ENCODE measurements at places on chromosomes 11 and 22. TPM values are rescaled to one million over a fixed set of nuclear protein-coding genes. Genes with fewer than 3 reads are reported as not detected.

DNA sequence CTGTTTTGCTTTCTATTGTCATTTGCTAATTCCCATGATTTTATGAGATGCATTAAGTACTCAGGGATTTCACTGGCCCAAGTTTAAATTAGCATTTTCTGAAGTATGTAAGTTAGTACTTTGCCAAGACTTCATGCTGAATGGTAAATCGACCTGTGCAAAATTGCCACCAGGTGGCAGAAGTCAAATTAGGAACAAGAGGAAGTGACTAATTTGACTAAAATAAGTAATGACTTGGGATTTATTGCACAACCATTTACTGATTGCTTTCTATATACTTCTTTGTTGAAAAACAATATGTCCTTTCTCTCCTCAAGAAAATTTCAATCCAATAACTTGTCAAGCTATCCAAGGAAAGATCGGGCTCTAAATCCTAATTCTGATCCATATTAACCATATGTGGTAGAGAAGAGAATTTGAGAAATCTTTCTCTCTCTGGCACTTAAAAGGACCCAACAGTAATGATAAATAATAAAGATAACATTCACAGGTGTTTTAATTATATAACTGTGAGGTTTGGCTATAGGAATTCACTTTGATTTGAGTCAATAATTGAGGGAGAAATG is 253.7 kb upstream of the CHORDC1 start:
- no peak for DNase-seq

The DNAJB7 gene
- total RNA-seq, result 0.55 TPM

DNA sequence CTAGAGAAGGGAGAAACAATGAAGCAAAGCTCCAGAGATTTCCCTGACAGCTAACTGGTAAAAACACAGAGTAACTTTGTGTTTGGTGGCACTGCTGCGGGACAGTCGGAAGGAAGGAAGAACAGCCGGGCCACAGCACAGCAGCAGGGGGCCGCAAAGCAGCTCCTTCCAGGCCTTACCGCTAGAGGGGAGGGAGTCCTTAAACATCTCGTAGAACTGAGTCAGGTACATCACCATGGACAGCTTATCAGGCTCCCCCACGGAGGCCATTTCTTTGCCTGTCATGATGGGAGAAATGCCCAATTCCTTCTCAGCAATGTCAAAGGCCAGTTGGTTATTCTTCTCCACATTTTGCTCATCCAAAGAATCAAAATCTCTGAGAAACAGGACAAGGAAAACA is 114.6 kb upstream of the BID start:
- DNase-seq, result no peak

- no peak for DNase-seq
Observed at GRCh38 chr11:2777386-2777785, 77.6 kb upstream of the KCNQ1OT1 start.

GRCh38 chr11:105734426-105734825 is 124.6 kb downstream of the GRIA4 start:
- no peak for DNase-seq

DNA sequence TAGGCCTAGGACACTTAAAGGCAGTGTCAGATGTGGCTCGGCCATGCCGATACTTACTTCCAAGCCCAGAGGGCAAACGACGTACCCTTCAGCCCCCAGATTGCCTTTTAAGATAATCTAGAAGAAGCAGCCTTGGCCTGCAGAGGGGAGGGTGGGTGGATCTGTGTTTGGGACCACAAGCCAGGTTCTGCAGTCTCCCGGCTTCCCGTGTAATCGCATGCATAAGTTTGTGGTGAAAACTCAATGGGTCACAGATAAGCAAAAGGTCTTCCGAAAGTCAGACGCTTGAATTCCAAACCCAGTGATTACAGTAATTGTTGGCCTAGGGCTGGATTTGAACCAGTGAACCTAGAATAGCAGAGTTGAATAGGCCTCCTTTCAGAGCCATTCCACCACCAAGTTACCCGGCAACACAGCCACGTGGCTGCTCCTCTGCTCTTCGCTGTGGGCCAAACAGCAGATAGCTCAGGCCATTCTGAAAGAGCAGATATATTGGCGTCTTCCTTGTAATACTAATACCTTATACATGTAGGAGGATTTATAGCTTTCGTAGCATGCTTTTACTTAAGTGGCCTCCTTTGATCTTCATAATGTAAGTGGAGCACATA is 170.8 kb upstream of the CADM1 start:
- DNase-seq, result no peak

The KCNK4 gene
- not detected for total RNA-seq

The TECTA gene
- 0.20 TPM for total RNA-seq

GRCh38 chr11:95566211-95566610 is 223.4 kb downstream of the FAM76B start:
- DNase-seq, result no peak

DNA sequence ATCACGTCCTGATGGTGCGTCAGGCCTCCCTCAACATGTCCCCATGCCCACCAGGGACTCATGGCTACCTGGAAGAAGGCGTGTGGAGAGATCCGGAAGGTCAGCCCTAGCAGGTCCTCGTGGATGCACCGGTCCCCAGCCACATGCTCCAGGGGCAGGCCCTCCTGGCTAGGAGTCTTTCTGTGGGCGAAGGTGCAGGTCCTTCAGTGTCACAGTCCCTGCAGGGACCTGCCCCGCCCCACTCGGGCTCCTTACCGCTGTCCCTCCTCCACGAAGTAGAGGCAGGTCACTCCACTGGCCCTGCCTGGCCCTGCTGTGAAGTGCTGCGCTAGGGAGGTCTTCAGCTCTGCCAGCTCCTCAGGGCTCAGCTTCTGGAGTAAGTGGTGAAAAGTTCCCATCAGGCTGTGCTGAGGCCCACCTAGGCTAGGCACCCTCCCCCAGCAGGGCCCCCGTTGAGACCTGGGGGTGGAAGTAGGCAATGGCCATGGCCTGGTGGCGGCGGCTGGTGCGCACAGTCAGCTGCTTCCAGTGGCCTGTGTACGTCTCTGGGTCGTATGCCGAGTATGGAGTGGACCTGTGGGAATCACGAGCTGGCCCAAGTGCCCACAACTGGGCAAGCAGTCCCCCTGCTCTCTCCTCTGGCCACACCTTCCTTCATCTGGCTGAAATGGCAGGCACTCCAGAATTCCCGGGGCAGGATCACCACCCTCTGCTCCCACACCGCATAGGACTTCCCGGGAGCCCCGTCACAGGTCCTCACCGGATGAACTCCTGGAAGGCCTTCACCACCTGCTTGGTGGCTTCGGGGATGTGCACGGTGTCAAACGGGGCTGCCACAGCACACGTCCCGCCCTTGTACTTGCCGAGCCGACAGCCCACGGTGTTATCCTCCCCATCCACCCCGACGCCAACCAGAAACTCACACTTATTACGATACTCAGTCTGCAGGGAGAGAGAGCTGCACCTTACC is 1.1 kb upstream of the RANBP1 start:
- DNase-seq, result no peak

The YPEL1 gene
- total RNA-seq, result 9.0 TPM

Measured in transverse colon (tissue), 4 donors.